ENCODE measurements at places on chromosomes 4 and X. TPM values are rescaled to one million over a fixed set of nuclear protein-coding genes. Genes with fewer than 3 reads are reported as not detected.

GRCh38 chr4:19993242-19993641 is 258.5 kb upstream of the SLIT2 start:
- no peak for DNase-seq
- peaks cover 29% of the 10 kb centered on the region for H3K4me1 ChIP-seq
- H3K4me3 ChIP-seq: no peak overlapping the region
- H3K27me3 ChIP-seq: no peaks in the 10 kb centered on the region
- peak overlapping the region; percentile 85 for H3K27ac ChIP-seq
- H3K36me3 ChIP-seq: no peaks in the 10 kb centered on the region

DNA sequence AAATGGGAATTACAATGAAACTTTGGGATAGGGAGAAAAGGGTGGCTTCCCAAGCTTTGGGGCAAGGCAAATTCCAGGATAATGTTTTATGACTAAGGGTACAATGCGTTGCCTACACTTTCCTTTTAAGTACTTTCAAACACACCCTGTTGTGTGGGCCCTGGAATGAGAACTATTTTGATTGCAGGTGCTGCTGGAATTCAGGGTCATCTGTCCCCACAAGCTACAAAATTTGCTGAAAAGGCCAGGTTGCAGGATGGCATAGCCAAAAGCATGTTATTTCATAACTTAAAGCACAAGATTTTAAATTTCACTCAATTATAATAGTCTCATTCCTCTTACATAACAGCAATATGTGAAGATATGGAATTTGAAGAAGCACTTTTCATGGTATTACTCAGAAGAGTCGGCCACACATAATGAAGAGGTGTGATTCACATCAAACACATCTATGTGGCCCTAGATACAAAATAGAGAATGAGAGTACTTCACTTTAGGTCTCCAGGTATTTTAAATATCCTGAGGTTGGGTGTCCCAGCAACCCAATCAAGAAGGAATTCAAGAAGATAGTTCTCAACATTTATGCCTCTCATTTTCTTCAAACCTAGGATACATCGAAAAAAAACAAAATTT is 89.3 kb downstream of the APBB2 start:
- no peaks in the 10 kb centered on the region for H3K27me3 ChIP-seq
- peak overlapping the region; percentile 48 for H3K27ac ChIP-seq
- no peak for DNase-seq
- peaks cover 9% of the 10 kb centered on the region for H3K36me3 ChIP-seq

- H3K4me1 ChIP-seq: peaks cover 15% of the 10 kb centered on the region
- peak overlapping the region; percentile 32 for H3K27ac ChIP-seq
- H3K36me3 ChIP-seq: peaks cover 8% of the 10 kb centered on the region
- H3K27me3 ChIP-seq: no peaks in the 10 kb centered on the region
These were observed 84.6 kb downstream of the THOC2 start for GRCh38 chrX:123648028-123648810.

- no peak for DNase-seq
- peaks cover 2% of the 10 kb centered on the region for H3K36me3 ChIP-seq
- H3K27me3 ChIP-seq: no peaks in the 10 kb centered on the region
- H3K4me3 ChIP-seq: no peak overlapping the region
These were observed 36.9 kb downstream of the SNCA start for GRCh38 chr4:89800012-89800516.

- H3K27me3 ChIP-seq: no peaks in the 10 kb centered on the region
- no peak overlapping the region for H3K4me3 ChIP-seq
- no peaks in the 10 kb centered on the region for H3K36me3 ChIP-seq
These were observed 1.2 kb upstream of the CHIC1 start for GRCh38 chrX:73561801-73562200.

GRCh38 chrX:119041175-119041574 is 31.6 kb upstream of the CT47C1 start:
- DNase-seq: no peak
- H3K4me1 ChIP-seq: peaks cover 25% of the 10 kb centered on the region
- H3K27ac ChIP-seq: peak overlapping the region; percentile 69
- H3K36me3 ChIP-seq: no peaks in the 10 kb centered on the region
- no peaks in the 10 kb centered on the region for H3K27me3 ChIP-seq
- H3K4me3 ChIP-seq: no peak overlapping the region

DNA sequence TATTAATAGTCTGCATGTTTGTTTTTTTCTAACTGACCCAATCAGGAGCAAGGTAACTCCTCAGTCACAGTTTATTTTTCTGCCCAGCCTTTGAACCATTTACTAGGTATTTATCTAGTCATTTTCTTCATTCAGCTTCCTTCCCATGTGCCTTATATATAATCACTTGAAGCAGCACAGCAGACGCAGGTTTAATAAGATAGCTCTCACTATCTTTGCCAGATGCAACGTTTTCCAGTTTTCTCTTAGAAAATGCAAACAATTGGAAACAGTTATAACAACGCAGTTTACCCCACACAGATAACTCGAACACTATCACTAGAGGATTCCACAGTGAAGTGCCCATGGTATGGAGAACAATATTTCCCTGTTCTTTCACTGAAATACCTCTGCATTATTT is 56.4 kb upstream of the NFKB1 start:
- no peak for DNase-seq
- H3K4me1 ChIP-seq: peaks cover 4% of the 10 kb centered on the region

SSX4B gene
- total RNA-seq: not detected

FOXR2 gene
- not detected for total RNA-seq

Data from osteocyte (in vitro differentiated cells).